ENCODE measurements at places on chromosomes 1 and 21. TPM values are rescaled to one million over a fixed set of nuclear protein-coding genes. Genes with fewer than 3 reads are reported as not detected.

Gene PROK1
- total RNA-seq = not detected

Gene IFNAR1
- total RNA-seq = 55.4 TPM

Gene CD52
- 26.2 TPM for total RNA-seq

Gene SPATA6
- 26.2 TPM for total RNA-seq

Gene LRRC8C
- 30.7 TPM for total RNA-seq

Gene DDAH1
- total RNA-seq = 14.3 TPM

Gene CFHR1
- total RNA-seq = 1.3 TPM

Gene SPATA46
- not detected for total RNA-seq

Gene CD1D
- 11.2 TPM for total RNA-seq

Gene AMY1A
- not detected for total RNA-seq

Gene CADM3
- 11.9 TPM for total RNA-seq

Gene ACTA1
- total RNA-seq = not detected

Gene DDR2
- 192 TPM for total RNA-seq

Gene CELA3B
- not detected for total RNA-seq

Gene TMEM82
- not detected for total RNA-seq

Gene FBXO2
- 0.51 TPM for total RNA-seq

Gene SLFNL1
- 0.16 TPM for total RNA-seq

Gene RBP7
- total RNA-seq = 77.3 TPM

Gene EXOSC10
- 59.7 TPM for total RNA-seq

Gene ZNF695
- not detected for total RNA-seq

Gene KCNN3
- total RNA-seq = under 0.01 TPM

Gene CACNA1S
- total RNA-seq = not detected

Gene BSND
- total RNA-seq = not detected

All from subcutaneous adipose tissue (tissue), 4 donors.